ENCODE measurements at places on chromosomes 7 and 10.

GRCh38 chr10:88526501-88527105, 56.5 kb downstream of the RNLS start:
- no peak for DNase-seq

GRCh38 chr7:103928581-103928980, 60.9 kb downstream of the RELN start:
- no peak for DNase-seq

- no peak for DNase-seq
These were observed 44.7 kb upstream of the CROT start for GRCh38 chr7:87300756-87301155.

- DNase-seq: no peak
These were observed 5.0 kb upstream of the TRUB1 start for GRCh38 chr10:114932945-114933344.

DNA sequence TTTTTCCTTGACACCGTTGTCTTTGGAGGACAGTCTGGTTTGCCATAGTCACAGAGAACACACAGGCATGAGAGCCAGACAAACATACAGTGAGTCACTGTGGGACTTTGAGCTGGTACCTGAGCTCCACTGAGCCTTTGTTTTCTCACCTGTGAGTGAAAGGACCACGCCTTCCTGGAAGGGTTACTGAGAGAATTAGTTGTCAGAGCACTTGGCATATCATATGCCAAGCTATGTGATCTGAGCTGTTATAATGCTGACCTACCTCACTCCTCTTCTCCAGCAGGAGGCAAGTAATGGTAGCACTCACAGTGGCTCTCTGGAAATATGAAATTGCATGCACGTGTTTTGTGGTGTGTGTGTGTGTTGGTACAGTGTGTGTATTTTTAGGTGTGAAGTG, 59.7 kb downstream of the CXCL12 start:
- peak; percentile 71 for DNase-seq

DNA sequence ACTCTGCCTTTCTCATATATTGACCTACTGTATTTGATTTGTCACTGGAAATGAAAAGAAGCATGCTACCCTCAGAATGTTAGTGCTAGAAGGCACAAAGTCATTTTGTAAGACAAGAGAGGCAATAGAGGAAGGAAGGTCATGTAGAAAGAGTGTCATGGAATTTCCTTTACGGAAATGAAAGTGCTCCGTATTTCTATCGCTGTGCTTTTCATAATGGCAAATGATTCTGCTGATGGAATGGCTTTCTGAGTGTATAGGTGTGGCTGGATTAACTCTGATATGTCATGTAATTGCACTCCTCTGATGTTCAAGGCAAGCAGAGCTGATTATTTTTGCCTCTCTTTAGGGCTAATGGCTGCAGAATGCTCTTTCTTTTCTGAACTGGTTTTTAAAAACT, 15.5 kb upstream of the STEAP4 start:
- no peak for DNase-seq

- peak; percentile 13 for DNase-seq
These were observed 4.7 kb upstream of the NRF1 start for GRCh38 chr7:129606803-129607202.

DNA sequence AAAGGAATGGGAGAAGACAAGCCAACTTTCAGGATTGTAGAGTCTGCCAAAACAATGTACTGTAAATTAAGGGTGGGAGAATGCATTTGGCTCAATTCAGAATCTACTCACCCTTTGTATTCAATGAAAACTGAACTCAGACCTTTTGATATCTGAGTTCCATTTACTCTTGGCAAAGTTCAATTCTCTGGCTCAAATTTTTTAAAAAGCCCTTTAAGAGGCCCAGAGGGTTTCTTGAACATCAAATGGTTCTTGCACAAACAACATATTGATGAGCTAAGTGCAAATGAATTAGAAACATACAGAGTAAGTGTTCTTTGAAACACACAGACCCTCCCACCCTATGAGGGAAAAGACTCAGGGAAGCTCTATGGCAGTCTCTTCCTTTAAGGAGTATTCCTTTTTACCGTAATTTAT, 5.2 kb upstream of the XPNPEP1 start:
- DNase-seq: no peak

DNA sequence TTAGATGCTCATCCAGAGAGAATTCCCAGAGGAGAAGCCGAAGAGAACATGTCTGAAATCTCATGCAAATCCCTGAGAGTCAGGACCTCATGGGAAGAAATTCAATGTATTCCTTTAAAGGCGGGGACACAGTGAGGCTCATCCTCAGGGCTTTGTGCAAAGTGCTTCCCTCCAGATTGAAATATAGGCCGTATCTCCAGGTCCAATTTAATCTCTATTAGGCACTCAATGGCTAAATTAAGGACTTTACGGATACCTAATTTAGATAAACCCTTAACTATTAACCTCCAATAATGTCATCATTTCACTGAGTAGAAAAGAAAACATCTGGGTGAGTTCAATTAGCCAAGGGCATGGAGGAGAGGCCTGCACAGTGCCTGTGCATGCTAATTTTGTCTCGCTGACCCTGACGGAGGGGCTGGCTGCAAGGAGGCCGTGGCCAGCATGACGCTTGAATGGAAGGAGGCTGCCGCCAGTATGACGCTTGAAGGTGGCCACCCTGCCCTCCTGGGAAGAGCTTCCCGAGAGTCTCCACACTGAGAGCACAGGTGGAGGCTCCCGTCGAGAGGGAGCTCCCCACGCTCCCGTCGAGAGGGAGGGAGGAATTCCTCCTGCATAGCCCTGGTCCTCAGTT, 287.6 kb downstream of the ADARB2 start:
- DNase-seq: no peak

GRCh38 chr10:84076540-84077195, 62.6 kb upstream of the GHITM start:
- DNase-seq: no peak

- peak; percentile 55 for DNase-seq
These were observed 102.4 kb downstream of the SMURF1 start for GRCh38 chr7:99041526-99041925.

Measured in transverse colon (tissue), 4 donors.